ENCODE measurements at places on chromosomes 1 and 21. TPM values are rescaled to one million over a fixed set of nuclear protein-coding genes. Genes with fewer than 3 reads are reported as not detected.

PADI6 gene
- total RNA-seq, result not detected

DR1 gene
- 19.3 TPM for total RNA-seq

LINGO4 gene
- 0.33 TPM for total RNA-seq

VSIG8 gene
- not detected for total RNA-seq

TMEM125 gene
- total RNA-seq, result 2.1 TPM

NPHP4 gene
- 3.0 TPM for total RNA-seq

GRCh38 chr21:41752231-41752681 lies 14.6 kb downstream of the RIPK4 start:
- H3K27ac ChIP-seq, result no peak overlapping the region
- no peak overlapping the region for H3K4me3 ChIP-seq
- no peak for DNase-seq
- H3K4me1 ChIP-seq, result peaks cover 13% of the 10 kb centered on the region

GRCh38 chr1:112956544-112957132 lies 642 bp upstream of the SLC16A1 start:
- no peaks in the 10 kb centered on the region for H3K27me3 ChIP-seq
- peak overlapping the region; percentile 71 for H3K4me3 ChIP-seq
- H3K36me3 ChIP-seq, result peaks cover 12% of the 10 kb centered on the region
- DNase-seq, result peak; percentile 67

DNA sequence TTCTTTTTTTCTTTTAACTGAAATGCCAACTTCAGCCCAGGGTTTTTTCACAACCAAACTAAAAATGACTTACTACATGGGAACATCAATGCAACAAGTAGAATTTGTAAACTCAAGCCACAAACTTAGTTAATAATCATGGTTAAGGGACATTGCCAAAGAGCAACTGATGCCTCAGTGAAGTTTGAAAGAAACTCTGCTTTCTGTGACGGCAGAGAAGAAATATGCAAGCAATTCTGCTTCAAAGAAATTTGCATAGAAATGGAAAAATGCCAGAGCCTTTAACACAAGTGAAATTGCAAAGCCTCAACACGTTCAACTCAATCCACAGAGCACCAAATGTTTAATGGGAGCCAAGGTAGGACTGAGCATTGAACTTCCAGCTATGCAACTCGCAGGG lies 5.0 kb upstream of the CHD5 start:
- no peaks in the 10 kb centered on the region for H3K4me1 ChIP-seq
- no peak overlapping the region for H3K27ac ChIP-seq
- H3K4me3 ChIP-seq, result no peak overlapping the region
- H3K27me3 ChIP-seq, result no peaks in the 10 kb centered on the region

- H3K4me1 ChIP-seq, result no peaks in the 10 kb centered on the region
- H3K27me3 ChIP-seq, result no peaks in the 10 kb centered on the region
- no peak overlapping the region for H3K4me3 ChIP-seq
- H3K27ac ChIP-seq, result no peak overlapping the region
These were observed 16.2 kb upstream of the LRP8 start for GRCh38 chr1:53343831-53344668.

GRCh38 chr1:213122514-213122929 lies 71.5 kb downstream of the RPS6KC1 start:
- H3K4me1 ChIP-seq, result peaks cover 5% of the 10 kb centered on the region
- no peak overlapping the region for H3K27ac ChIP-seq
- no peak overlapping the region for H3K4me3 ChIP-seq

DNA sequence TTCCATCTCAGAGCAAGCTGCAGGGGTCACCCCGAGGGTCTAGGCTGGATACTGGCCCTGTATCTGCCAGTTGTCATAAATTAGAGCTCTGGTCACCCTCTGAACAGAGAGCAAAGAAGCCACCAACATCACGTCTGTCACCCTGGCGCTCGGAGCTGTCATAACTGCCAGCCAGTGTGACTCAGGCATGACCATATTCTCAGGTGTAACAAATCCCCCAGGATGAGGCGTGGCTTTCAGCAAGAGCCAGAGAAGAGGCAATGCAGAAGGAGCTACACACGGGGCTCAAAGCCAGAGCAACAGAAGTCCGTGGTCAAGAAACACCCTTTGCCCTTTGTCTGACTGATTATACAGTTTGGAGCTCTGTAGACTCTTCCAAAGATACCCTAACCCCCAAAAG lies 40.0 kb downstream of the PRAMEF20 start:
- H3K27me3 ChIP-seq, result no peaks in the 10 kb centered on the region
- H3K4me3 ChIP-seq, result no peak overlapping the region
- no peak overlapping the region for H3K27ac ChIP-seq
- no peak for DNase-seq

- H3K27ac ChIP-seq, result no peak overlapping the region
- H3K4me1 ChIP-seq, result no peaks in the 10 kb centered on the region
- peak; percentile 47 for DNase-seq
- no peaks in the 10 kb centered on the region for H3K36me3 ChIP-seq
These were observed 155.1 kb downstream of the PTPRU start for GRCh38 chr1:29391362-29391880.

- H3K27me3 ChIP-seq, result no peaks in the 10 kb centered on the region
- H3K27ac ChIP-seq, result no peak overlapping the region
- no peak for DNase-seq
- no peak overlapping the region for H3K4me3 ChIP-seq
- no peaks in the 10 kb centered on the region for H3K4me1 ChIP-seq
- H3K36me3 ChIP-seq, result no peaks in the 10 kb centered on the region
These were observed 357.6 kb downstream of the TGFB2 start for GRCh38 chr1:218702775-218703174.

DNA sequence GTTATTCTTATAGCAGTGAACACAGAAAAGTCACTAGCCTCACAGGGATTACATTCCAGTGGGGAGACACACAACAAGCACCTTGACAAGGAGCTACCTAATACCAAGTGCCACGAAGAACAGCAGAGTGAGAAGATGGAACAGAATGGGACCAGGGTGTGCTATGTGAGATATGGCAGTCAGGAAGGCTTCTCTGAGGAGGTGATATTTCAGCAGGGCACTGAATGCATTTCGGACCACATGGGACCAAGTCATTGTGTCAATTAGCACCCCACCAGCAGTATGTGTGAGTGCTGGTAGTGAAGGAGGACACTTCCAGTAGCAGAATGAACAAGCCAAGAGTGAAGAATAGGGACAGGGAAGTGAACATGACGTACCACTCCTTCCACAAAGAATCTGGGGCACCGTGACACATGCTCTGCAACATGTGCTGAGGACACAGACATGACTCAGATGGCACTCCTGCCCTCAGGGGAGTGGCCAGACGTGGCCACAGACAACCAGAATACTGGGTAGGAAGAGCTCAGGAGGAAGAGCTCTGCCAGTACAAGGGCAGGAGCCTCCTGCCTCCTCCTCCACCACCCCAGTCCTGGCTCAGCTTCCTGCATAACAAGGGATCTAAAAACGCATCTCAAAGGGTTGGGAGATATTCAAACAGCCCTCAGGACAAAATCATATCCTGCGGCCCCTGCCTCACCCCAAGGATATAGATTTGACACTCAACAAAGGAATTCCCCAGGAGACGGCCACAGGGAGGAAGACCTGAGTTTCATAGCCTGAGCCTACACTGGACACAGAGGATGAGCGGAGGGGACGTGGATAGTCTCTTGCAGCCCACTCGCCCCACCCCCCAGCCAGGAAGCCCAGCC lies 102.5 kb downstream of the TRABD2B start:
- H3K27ac ChIP-seq, result peak overlapping the region; percentile 12
- no peak overlapping the region for H3K4me3 ChIP-seq
- DNase-seq, result peak; percentile 63
- no peaks in the 10 kb centered on the region for H3K36me3 ChIP-seq

- H3K27me3 ChIP-seq, result no peaks in the 10 kb centered on the region
- no peak overlapping the region for H3K4me3 ChIP-seq
- no peak overlapping the region for H3K27ac ChIP-seq
- no peaks in the 10 kb centered on the region for H3K36me3 ChIP-seq
- DNase-seq, result no peak
- no peaks in the 10 kb centered on the region for H3K4me1 ChIP-seq
These were observed 219.4 kb downstream of the LRRC40 start for GRCh38 chr1:69985901-69986439.

GRCh38 chr1:18309552-18310155 lies 171.1 kb upstream of the KLHDC7A start:
- no peak overlapping the region for H3K27ac ChIP-seq
- no peak for DNase-seq
- no peaks in the 10 kb centered on the region for H3K36me3 ChIP-seq
- no peaks in the 10 kb centered on the region for H3K27me3 ChIP-seq
- no peaks in the 10 kb centered on the region for H3K4me1 ChIP-seq
- H3K4me3 ChIP-seq, result no peak overlapping the region

DNA sequence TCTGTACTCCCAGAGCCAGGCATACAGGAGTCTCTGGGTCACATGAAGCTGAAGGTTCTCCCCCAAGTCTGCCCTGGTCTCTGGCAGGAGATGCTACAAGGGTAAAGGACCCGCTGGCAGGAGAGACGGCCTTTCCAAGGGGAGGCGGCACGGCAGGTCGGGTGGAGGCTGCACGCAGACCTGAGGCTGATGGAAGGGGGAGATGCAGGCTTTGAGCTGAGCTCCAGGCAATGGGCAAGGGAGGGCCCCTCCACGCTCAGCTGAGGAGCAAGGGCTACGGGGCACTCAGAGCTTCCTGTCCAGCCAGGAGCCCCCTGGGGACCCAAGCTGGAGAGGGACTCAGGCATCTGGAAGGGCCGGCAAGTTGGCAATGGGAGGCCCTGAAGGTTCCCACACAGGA lies 50.3 kb downstream of the MEGF6 start:
- DNase-seq, result no peak
- no peaks in the 10 kb centered on the region for H3K36me3 ChIP-seq
- no peaks in the 10 kb centered on the region for H3K27me3 ChIP-seq
- H3K4me1 ChIP-seq, result no peaks in the 10 kb centered on the region
- H3K27ac ChIP-seq, result no peak overlapping the region

DNA sequence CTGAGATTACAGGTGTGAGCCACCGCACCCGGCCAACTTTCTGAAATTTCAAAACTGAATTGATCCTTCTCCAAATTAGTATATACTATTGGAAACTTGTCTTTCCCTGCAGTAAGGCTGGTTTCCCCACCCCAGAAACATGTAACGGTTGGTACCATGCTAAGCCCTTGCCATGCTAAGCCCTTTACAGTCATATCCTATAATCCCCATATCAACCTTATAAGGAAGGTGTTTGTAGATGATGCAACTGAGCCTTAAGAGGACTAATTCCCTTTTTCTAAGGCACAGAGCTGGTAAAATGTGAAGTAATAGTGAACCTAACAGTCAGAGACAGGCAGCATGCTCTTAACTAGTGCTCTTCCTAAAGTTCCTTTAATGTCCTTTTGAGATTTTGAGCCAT lies 413.7 kb downstream of the DISC1 start:
- H3K4me1 ChIP-seq, result no peaks in the 10 kb centered on the region
- H3K27me3 ChIP-seq, result no peaks in the 10 kb centered on the region
- H3K36me3 ChIP-seq, result no peaks in the 10 kb centered on the region
- no peak overlapping the region for H3K4me3 ChIP-seq
- H3K27ac ChIP-seq, result no peak overlapping the region
- DNase-seq, result no peak

DNA sequence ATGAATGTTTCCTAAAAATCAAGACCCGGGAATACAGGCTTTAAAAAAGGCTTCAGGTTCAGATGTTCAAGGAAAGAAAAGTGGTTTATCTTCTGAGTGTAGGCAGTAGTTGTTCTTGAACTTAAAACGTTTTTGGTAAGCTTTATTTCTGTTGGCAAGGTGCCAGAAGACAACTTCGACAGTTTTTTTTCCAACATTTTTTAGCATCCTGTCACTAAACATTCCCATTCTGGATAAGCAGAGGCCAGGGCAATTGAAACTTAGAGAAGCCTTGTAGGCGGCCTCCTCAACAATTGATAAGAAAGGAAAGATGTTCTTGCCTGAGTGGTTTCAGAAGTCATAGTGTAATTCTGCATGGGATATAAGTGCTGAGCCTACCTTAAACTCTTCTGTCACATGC lies 66.7 kb downstream of the PATJ start:
- H3K27me3 ChIP-seq, result no peaks in the 10 kb centered on the region
- no peak overlapping the region for H3K4me3 ChIP-seq
- no peak for DNase-seq
- H3K4me1 ChIP-seq, result no peaks in the 10 kb centered on the region
- no peak overlapping the region for H3K27ac ChIP-seq

DNA sequence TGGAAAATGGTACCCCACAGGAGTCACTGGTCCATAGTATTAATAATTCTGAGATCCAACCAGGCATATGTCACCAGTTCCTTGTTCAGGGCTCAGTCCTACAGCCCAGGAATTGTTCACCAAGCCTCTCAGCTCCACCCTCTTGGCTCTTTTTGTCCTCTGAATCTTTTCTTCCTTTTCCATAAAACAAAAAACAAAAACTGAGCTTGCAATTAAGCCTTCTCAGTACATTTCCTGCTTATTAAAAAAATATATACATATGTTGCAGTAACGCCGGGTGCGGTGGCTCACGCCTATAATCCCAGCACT lies 23.4 kb upstream of the KIF1B start:
- no peaks in the 10 kb centered on the region for H3K27me3 ChIP-seq
- no peak for DNase-seq
- no peak overlapping the region for H3K4me3 ChIP-seq
- no peaks in the 10 kb centered on the region for H3K4me1 ChIP-seq
- H3K27ac ChIP-seq, result no peak overlapping the region

All from right atrium auricular region (tissue), 2 donors.